Stimulated activated naive CD8-positive, alpha-beta T cell treated with anti-CD3 and anti-CD28 coated beads, Interleukin-15, Interleukin-2, amounts not matched to agents 100 U/mL and 50 U/mL, for 24 hours (primary cell): ENCODE measurements at places on chromosomes 6 and 20.

- DNase-seq = no peak
These were observed 301.2 kb downstream of the CDKAL1 start for GRCh38 chr6:20835315-20836010.

- no peak for DNase-seq
These were observed 34.6 kb upstream of the SPACA1 start for GRCh38 chr6:88013015-88013414.

- no peak for DNase-seq
These were observed 28.9 kb upstream of the SMIM8 start for GRCh38 chr6:87293526-87293925.

- no peak for DNase-seq
These were observed 247.9 kb downstream of the ERMARD start for GRCh38 chr6:169999367-169999766.

GRCh38 chr6:102417368-102417998 is 1024.0 kb downstream of the GRIK2 start:
- DNase-seq = no peak

DNA sequence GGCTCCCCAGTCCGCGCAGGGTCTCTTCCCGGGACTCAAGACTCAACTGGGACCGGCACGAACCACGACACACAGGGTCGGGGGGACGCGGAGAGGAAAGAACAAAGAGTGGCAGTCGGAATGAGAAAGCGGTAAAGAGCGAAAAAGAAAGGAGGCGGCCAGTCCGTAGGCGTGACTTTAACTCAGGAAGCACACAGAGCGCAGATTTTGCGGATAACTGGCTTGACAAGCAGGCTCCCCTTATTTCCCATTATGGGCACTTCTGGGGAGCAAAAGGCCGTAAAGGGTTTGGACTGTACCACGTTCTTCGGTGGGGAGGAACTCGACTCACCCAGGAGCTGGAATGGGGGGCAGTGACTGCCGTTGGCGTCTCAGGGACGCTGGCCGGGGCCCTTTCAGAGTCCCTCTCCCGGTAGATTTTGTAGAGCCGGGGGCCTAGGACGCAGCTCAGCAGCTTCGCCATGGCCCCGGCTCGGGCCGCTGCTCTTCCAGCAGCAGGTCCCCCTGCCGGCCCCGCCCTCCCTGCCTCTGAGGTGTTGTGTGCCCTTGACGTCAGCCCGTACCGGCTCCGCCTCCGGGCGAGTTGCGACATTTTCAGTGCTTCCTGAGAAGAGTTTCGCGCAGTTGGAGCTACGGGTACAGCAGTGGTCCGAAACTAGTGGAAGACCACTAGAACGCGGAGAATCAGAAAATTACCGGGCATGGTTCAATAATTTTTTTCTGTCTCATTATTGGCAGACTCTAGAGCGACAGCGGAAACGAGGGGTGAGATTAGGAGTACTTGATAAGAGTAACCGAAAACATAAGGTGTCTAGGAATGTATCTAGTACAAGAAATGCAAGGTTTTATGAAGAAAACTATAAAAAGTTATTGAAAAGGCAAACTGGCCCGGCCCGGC is at the start of gene ABHD16A:
ABHD16A (minus strand) TSS at position 506 of the 898 bp plus-strand sequence; CDS start at position 463, 43 bp downstream.
- DNase-seq = peak; percentile 98

- DNase-seq = no peak
These were observed 303.6 kb downstream of the HTR1B start for GRCh38 chr6:77159730-77160129.

GRCh38 chr6:25354078-25354932 is 75.1 kb downstream of the CARMIL1 start:
- no peak for DNase-seq

- peak; percentile 18 for DNase-seq
These were observed 127.0 kb upstream of the EDN1 start for GRCh38 chr6:12163149-12163548.

DNA sequence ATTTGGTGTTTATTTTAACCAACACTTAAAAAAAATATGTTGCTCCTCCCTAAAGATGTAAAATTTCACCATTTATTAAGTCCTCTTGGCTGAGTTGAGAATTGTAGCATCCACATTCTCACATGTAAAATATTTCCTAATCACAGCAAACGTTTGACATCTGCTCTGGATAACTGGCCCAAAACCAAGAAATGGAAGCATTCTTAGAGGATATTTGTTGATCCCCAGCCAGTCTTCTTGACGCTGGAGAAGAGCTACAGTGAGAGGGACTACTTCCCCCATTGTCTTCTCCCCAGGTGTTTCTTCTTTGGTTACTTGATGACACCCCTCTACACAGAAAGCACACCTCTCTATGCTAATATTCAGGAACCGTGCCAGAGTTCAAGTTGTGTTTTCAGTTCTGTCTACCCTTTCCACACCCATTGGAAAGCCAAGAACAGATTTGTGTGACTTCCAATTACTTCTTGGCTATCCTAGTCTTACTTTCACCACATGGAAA is 454.5 kb upstream of the JAG1 start:
- DNase-seq = no peak

DNA sequence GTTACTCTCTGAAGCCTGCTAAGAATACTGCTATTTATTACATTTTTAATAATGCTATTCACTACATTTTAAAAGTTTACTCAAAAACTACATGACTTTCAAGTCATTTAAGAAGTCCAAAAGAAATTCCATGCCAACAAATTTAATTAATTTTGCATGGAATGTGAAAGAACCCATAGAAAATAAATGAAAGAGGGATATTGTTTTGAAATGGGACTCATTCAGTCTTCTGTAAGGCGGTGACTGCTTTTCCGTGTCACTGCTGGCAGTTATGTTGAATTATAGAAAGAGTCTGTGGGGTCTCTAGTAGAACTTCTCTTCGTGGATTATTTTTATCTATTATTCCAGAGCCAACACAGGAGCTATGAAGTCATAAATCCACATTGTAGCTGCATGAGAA is 211.2 kb downstream of the LAMA2 start:
- DNase-seq = no peak

DNA sequence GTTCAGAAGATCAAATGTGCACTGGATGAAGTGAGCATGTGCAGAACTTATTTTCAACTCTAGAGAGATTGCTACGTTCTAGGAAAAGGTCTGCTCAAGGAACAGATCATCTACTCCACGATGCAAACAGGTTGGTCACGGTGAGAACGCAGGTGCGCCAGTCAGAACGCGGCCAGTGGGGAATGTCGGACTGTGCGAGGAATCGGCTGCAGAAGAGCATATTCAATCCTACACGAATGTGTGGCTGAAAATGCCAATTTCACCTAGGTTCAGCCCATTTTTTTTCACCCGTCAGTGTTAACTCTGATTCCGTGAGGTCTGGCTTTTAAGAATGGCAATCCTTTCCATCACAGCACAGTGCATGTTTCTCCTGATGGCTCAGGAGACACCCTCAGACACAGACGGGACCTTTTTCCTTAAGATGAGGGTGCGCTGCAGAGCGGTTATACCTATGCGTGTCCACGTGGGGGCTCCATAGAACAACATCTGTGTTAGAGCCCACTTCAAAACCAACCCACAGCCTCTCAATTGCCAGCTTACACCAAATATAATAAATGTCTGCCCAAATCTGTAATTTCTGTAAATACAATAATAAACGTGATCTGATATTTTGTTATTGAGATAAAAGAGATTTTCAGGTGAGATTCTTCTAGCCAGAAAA is 250.4 kb downstream of the FOXA2 start:
- peak; percentile 56 for DNase-seq

DNA sequence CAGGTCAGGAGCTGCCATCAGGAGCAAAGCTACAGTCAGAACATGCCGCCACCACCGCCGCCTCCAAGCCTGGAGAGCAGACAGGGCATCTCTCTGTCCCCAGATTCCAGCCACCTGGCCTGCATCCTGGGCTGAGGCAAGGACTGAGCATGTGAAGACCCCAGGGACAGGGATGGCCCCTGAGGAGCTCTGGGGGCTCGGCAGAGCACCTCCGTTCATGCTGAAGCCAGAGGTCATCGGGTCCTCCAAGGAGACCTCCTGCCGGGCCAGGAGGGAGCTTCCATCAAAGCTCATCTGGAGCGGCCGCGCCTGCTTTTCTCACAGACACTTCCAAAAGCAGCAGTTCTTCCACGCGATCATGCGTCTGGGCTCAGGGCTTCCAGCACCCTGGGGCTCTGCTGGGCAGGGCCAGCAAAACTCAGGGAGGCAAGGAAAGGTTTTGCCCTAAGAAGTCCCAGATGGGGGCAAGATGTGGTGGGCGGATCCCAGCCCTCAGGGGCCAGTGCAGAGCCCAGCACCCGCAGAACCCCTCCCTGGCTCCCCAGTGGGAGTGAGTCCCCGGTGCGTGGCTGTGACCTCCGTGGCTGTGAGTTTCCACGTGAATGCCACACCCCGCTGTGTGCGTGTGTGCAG is 138.4 kb downstream of the TAF4 start:
- no peak for DNase-seq

GRCh38 chr6:160293844-160294243 is 35.2 kb upstream of the SLC22A2 start:
- DNase-seq = no peak

DNA sequence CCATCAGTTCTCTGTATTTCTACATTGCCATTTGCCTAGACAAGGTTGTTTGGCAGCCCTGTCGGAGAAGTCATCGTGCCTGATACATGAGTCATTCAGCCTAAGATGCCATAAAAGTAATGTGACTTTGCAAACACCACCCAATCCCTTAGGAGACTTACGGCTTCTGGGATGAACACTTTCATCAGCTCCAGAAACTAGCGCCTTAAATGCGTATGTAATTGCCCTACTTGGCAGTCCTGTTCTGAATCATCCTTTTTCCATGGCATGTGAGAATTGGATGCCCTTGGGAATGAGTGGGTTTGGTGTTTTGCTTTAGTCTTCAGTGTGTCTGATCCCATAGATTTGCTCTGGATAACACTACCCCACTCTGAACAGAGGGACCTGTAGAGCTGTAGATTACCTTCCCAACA is 158.5 kb downstream of the SASH1 start:
- DNase-seq = no peak

- DNase-seq = no peak
These were observed 1.9 kb upstream of the CDYL start for GRCh38 chr6:4774296-4774695.

DNA sequence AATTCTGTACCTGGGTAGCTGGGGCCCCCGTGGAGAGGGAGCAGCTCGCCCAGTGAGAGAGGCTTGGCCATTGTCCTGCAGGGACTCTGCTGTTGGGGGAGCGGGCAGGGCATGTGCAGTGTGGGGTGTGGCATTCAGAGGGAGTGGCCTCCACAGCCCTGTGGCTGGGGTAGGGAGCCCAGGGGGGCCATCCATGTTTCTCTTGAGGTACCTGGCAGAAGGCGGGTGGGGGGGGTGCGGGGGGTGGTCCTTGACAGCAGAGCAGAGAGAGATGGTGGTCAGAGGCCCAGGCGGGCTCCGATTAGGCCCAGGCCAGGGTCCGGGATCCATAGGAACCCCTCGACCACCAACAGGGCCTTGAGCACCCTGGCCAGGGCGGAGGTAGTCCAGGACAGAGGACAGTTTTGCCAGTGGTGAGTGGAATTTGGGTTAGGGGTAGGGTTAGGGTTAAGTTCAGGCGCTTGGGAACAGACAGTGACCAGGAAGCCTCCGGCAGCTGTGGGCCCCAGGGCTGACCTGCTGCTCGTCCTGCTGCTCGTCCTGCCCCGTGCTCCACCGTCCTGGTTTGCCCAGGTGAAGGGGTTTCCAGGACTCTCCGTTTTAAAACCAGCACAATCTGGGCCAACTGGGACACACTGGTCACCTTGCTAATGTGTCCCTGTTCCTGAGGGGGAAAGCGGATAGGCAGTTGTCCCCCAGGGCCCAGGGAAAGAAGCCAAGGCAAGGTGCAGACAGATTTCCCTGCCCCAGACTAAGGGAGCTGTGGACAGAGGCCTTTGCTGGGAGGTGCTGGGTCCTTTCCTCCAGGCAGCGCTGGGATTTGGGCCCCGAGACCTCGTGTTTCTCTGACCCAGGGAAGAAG is 24.8 kb upstream of the MYT1 start:
- no peak for DNase-seq

GRCh38 chr6:45591306-45591705 is 213.6 kb upstream of the SUPT3H start:
- no peak for DNase-seq

DNA sequence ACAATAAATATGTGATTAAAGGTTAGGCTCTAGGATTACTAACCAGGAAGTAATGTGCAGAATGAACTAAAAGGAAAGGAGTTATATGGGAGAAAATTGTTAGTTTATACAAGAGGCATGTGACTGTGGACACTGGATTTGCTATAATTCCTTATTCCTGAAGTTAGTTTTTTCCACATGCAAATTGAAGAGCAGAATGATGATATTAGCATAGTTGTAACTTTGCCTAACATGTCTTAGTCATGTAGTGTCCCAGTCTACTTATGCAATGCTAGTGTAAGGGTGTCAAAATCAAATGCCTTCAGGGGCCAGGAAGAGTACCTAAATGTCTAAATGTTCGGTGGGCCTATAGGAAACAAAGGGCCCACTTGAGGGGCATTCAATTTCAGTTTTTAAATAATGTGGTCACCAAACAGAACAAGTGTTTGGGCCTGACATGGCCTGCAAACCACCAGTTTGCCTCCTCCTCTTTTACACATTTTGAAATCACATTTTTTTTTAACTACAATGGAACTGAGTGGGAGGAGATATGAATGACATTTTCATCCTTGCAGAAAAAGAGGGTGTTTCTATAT is 28.0 kb upstream of the CEP85L start:
- DNase-seq = no peak
